ENCODE measurements at places on chromosomes 16 and 17.

- DNase-seq: no peak
These were observed 2.6 kb downstream of the FOXF1 start for GRCh38 chr16:86512860-86513470.

DNA sequence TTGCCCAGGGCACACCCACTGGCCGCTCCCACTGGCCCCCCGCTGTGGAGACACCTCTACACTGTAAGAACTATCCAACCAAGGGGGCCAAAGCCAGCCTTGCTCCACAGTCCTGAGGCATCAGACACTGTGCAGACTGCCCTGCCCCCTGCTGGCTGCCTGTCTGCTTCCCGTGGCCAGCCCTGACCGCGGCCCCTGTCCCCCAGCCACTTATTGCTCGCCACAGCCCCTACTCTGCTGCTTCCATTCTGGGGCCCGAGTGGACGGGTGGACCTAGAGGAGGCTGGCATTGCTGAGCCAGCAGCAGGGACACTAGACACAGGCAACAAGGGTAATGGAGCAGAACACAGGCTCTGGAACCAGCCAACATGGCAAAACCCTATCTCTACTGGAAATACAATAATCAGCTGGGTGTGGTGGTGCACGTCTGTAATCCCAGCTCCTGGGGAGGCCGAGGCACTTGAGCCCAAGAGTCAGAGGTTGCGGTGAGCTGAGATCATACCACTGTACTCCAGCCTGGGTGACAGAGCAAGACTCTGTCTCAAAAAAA, 19.7 kb upstream of the LRRC37A3 start:
- peak; percentile 54 for DNase-seq

GRCh38 chr17:47675380-47676198, 18.4 kb upstream of the TBKBP1 start:
- no peak for DNase-seq

- no peak for DNase-seq
These were observed 22.9 kb downstream of the ABR start for GRCh38 chr17:1156864-1157263.

DNA sequence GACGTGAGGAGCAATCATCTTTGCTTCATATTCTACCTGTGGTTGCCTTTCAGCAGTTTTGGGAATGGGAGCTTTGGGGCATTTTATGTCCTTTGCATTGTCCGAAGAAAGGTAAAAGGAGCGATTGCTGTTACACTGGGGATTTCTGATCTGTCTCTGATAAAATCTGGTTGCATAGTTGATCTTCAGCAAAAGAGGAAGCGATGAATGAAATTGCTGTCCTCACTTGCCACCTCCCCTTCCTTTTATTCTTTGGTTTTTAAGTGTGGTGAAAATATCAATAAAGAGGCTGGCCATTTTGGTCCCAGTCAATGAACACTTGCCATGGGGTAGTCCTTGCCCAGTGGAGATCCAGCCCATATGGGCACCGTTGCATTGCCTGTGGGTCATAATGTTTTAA, 236.8 kb downstream of the MSI2 start:
- DNase-seq: no peak

- no peak for DNase-seq
These were observed 3.1 kb upstream of the TPPP3 start for GRCh38 chr16:67396159-67397035.

DNA sequence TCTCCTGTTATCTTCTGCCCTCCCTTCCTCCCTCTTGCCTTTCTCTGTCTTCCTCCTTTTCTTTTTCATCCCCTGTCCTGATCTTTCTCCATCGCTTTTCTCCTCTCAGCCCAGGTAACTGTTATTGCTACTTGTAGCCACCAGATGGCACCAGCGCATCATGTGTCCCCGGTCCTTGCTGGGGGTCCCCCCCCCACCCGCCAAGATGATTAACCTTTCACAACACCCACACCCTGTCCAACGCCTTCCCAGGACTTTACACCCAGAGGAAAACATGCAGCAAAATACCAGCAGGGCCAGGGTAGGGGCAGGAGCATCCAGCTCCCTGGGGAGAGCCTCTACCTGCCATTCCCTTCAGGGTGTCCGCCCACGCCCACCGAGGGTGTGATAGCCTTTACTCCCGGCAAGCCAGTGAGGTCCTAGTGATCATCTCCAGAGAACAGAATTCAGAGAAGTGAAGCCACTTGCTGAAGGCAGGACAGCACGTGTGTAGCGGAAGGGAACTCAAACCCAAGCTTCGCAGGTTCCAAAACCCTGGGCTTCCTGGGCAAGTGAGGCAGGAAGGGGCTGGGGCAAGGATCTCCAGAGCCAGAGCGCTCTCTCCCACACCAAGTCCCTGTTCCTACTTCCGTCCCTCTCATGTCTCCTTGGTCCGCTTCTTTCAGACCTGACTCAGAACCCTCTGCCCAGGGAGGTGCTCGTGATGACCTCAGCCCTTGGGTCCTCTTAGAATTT, 13.4 kb upstream of the TAC4 start:
- DNase-seq: peak; percentile 40

- no peak for DNase-seq
These were observed 34.9 kb downstream of the NDEL1 start for GRCh38 chr17:8470447-8471047.

GRCh38 chr17:68785565-68786486, 169.4 kb downstream of the ABCA8 start:
- DNase-seq: no peak

GRCh38 chr17:40071313-40072039, 8.7 kb downstream of the THRA start:
- no peak for DNase-seq

- peak; percentile 58 for DNase-seq
These were observed at the start of gene SNX20 for GRCh38 chr16:50681021-50681885. Gene SNX20 (minus strand): TSS chr16:50681312. CDS start chr16:50677526, 3,786 bp downstream.

GRCh38 chr17:43845766-43846165, 1.2 kb upstream of the CD300LG start:
- no peak for DNase-seq

GRCh38 chr17:82810644-82811430, 29.0 kb downstream of the ZNF750 start:
- no peak for DNase-seq

DNA sequence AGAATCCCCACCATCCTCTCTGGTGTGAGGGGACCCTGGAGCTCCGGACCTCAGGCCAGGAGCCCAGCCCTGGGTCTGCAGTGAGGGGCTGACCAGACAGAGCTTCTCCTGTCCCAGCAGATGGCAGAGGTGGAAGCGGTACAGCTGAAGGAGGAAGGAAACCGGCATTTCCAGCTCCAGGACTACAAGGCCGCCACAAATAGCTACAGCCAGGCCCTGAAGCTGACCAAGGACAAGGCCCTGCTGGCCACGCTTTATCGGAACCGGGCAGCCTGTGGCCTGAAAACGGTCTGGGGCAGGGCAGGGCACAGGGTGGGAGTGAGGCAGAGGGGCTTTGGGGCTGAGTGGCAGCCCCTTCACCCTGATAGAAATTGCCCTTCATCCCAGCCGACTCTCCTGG, 527 bp downstream of the UNC45B start:
- no peak for DNase-seq
